ENCODE measurements at places on chromosomes 16 and 17. TPM values are rescaled to one million over a fixed set of nuclear protein-coding genes. Genes with fewer than 3 reads are reported as not detected.

MT1A gene
- total RNA-seq, result 6.9 TPM

HBA2 gene
- not detected for total RNA-seq

STX1B gene
- 0.18 TPM for total RNA-seq

DLG4 gene
- total RNA-seq, result 17.3 TPM

MT1E gene
- 78.9 TPM for total RNA-seq
